ENCODE measurements at places on chromosomes 3 and 15.
A peak's percentile ranks its signal among the peaks of the same experiment; 100 is the strongest.

GRCh38 chr3:184523825-184524615 is 37.6 kb upstream of the EPHB3 start:
- peak; percentile 18 for DNase-seq

GRCh38 chr3:129429602-129430001 is 1.2 kb upstream of the EFCAB12 start:
- no peak for DNase-seq

- DNase-seq = peak; percentile 84
Measured at GRCh38 chr15:77446840-77447390, 26.2 kb downstream of the HMG20A start.

- DNase-seq = no peak
Measured at GRCh38 chr15:20340931-20341661, 200.5 kb downstream of the GOLGA6L6 start.

- DNase-seq = no peak
Measured at GRCh38 chr3:134816623-134817022, 21.6 kb downstream of the EPHB1 start.

DNA sequence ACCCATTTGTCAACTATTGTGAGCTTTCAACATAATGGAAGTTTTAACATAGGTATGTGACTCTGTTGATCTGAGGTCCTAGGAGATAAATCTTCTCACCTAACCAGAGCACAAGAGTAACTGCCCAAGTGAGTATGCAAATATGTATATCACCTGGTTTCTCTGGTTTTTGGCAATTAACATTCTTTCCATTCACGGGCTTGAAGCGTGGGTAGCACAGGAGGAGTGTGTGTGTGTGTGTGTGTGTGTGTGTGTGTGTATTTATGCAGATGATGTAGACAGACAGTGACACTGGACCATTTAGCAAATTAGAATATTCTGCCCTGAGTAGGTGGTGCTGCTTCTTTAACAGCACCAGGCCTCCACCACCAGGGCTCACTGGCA is 15.0 kb downstream of the EPHB1 start:
- no peak for DNase-seq

DNA sequence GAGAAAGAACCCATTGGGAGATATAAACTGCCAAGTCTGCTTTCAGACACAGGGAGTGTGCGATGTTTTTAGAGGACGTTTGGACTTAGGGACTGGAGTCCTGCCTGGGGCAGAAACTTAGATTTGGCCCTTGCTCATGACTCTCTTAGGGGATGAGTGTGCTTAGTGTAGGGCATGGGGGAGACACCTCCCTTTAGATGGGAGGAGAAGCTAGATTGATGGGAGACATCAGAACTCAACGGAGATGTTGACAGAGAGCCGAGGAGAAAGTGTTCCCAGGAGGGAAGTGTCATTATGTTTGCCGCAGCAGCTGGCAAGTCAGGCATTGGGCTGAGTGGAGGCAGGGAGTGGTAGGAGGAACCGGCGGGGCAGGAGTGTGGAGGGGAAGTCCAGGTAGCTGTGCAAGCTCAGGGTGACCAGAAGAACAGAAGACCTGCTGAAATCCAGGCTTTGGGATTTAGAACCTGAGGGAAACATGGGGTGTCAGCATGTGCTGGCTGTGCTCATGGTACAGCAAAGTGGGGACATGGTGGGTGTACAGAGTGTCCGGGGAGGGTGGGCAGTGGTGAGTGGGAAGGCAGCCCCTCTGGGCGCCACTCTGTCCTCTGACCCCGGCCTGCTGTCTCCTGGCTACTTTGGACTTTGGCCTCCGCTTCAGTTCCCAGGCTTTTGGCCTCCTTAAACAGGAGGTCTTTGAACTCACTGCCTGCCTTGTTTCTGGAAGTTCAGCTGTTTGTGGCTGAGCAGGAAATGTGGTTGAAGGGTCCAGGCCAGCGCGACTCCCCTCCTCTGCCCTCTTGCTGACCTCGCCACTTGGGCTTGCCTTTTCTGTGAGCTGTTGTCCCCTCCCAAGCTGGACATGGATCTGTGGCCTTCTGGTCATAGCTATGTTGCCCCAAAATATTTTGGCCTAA is 324.0 kb upstream of the LRRFIP2 start:
- no peak for DNase-seq

DNA sequence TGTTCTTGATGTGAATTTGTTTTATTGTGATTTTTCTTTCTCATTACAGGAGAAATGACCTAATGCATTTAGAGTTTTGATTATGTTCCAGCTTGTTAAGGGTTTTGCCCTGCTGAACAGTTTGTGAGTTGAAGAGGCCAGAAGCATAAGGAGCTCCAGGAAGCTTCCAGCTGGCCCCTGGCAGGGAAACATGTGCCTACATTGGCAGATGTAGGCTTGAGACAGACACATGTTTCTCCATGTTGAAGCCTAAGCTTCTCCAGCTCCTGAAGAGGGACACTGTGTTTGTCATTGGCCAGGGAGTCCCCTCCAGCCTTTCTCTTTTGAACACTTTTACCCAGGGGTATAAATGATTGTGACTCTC is 88.4 kb downstream of the ASB7 start:
- no peak for DNase-seq

- no peak for DNase-seq
Measured at GRCh38 chr3:18134386-18135059, 290.6 kb downstream of the SATB1 start.

- no peak for DNase-seq
Measured at GRCh38 chr15:40968290-40969085, 15.2 kb downstream of the CHAC1 start.

DNA sequence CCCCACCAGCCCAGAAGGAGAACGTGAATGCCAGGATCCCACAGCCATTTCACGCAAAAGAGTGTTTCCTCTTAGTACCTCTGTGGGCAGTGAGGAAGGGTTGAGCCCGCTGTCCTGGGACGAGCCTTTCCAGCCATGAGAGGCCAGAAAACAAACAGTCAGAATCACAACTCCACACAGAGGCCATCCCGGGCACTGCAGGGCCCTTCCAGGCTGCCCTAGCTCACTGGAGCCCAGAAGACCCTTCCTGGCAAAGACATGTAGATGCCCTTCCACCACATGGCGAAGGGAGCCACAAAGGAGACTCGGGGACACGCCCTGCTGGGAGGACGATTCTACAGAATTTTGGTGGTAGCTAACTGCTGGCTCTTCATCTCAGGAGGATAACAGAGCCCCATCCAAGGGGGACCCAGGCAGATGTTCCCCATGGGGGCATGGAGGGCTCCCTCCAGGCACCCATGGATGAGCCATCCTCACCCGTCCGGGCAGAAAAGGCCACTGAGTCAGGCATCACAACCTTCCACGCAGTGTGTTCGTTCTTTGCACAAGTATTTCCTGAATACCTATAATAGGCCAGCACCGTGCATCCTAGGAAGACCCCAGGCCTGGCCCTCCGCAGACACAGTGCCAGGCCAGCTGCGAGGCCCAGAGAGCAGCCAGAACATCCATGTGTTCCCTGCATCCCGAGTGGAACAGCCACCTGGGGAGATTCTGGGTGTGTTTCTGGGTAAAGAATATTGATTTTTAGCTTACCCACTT is 47.2 kb downstream of the SLC12A8 start:
- no peak for DNase-seq

- no peak for DNase-seq
Measured at GRCh38 chr3:16266714-16267113, 1.7 kb downstream of the OXNAD1 start.

GRCh38 chr3:38614651-38615352 is 34.7 kb downstream of the SCN5A start:
- no peak for DNase-seq

GRCh38 chr15:49843725-49844124 is 222.9 kb downstream of the DTWD1 start:
- DNase-seq = no peak

DNA sequence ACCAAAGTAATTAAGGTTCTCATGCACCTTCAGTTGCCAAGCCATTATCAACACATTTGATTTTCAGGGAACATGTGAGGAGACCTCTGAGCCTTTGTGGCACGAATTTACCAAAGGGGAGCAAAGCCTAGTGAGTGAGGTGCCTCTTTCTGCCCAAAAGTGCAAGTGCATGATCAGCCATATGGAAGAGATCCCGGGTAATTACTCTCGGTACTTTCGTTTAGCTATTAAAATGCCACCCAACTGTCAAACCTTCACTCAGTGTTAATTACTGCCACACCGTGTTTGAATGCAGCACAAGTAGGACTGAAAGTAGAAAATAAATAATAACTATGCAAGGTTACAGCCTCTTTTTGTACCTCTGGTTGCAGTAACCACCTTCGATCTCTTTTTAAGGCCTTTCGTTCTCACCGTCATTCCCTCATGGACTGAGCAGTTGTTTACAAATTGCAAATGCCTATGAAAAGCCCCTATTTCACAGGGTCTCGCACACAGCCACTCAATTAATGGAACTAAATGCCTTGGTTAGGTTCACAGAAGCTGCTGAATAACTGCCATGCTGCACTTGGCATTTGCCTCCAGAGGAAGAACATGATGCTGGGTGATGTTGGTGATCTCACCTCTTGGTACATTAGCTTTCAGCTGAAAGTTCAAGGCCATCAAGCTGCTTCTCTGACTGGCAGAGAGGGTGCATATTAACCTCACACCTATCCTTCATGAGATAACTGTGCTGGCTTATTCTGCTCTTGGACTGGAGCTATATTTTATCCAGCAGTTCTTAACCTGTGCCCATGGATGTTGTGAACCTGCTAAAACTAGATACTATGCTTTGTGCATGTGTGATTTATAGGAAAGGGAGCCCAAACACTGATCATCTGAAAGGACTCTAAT is 69.9 kb downstream of the TNIK start:
- DNase-seq = no peak

DNA sequence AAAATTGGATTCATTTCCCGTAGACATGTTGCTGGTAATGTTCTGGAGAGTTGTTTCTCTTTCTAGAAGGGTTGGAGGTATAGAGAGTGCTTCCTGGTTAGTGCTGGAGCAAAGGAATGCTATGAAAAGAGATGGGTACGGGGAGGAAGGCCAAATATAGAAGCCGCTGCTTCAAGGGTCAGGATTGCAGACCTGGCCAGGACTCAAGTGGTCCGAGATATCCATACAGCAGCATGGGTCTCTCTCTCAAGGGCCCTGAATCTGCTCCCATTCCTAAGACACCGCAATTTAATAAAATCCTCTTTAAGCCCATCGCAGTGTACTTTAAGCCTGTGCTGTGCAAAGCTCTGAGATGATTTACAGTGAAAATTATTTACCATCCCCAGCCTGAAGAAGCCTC is 287.0 kb downstream of the FAM43A start:
- DNase-seq = no peak

- no peak for DNase-seq
Measured at GRCh38 chr15:43552986-43553385, 35.6 kb downstream of the MAP1A start.

- no peak for DNase-seq
Measured at GRCh38 chr15:48411971-48412591, 80.9 kb downstream of the DUT start.

- no peak for DNase-seq
Measured at GRCh38 chr3:144957398-144958101, 985.9 kb downstream of the DIPK2A start.

GRCh38 chr3:40387895-40388254 is 891 bp downstream of the ENTPD3 start:
- no peak for DNase-seq

DNA sequence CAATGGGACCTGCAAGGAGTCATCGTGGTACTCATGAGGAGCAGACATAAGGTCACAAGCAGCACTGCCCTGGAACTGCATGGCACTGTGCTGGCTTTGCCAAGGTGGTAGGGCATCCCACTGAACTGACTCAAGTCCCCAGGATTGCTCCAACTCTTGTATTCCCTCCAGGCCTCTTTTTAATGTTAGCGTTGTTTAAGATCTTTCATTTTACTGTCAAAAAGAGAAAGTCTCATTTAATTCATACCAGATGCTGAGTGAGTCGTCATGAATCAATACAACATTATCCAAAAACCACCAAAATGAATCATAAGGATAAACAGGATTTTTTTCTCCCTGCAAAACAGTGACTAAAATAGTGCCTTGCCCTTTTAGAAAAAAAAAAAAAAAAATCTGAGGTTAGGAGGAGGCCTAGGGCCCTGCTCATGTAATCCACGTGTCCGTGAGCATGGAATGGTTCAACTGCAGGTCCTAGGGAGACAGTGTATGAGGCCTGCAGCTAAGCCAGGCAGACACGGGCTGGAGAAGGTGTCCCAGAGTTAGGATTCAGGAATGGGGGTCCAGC is 36.7 kb upstream of the BLM start:
- DNase-seq = no peak

- DNase-seq = no peak
Measured at GRCh38 chr15:35698966-35699575, 153.1 kb upstream of the DPH6 start.

- no peak for DNase-seq
Measured at GRCh38 chr3:48240000-48240963, 622 bp upstream of the ZNF589 start.

DNA sequence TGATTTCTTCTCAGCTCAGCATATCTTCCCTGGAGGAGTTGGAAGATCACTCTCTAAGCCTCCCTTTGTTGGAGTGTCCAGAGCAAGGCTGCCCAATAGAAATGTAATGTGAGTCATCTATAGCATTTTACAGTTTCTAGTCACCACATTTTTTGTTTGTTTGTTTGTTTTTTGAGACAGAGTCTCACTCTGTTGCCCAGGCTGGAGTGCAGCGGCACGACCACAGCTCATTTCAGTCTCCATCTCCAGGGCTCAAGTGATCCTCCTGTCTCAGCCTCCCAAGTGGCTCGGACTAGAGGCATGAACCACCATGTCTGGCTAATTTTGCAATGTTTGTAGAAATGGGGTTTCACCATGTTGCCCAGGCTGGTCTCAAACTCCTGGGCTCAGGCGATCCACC is 21.3 kb downstream of the KLHL6 start:
- no peak for DNase-seq
